Cortex of kidney (tissue), 1 donor: ENCODE measurements at places on chromosomes 11 and 22.

- DNase-seq: no peak
These were observed 3.8 kb downstream of the COA4 start for GRCh38 chr11:73872749-73873357.

GRCh38 chr22:50621356-50621880 lies 6.5 kb downstream of the ARSA start:
- no peak for DNase-seq

- no peak for DNase-seq
These were observed 81.4 kb upstream of the THY1 start for GRCh38 chr11:119504371-119504770.

DNA sequence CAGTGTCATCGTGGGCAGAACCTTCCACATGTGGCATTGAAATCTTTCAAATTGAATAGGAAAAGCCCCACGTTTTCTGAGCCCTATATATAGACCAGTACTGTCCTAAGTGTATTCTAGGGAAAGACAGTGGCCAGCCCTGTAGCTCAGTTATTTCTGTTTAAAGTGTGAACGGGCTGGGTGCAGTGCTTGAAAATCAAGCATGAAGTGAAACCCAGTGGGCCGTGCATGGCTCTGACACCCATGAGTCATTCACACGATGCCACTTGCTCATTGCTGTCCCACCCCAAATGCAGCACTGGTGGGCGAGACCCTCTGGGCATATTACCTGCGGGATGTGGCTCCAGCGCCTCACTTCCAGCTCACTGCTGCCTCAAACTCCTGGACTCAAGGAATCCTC lies 29.8 kb upstream of the CCDC188 start:
- DNase-seq: no peak

- no peak for DNase-seq
These were observed 15.8 kb upstream of the ETS1 start for GRCh38 chr11:128603003-128603696.

- DNase-seq: no peak
These were observed 10.1 kb upstream of the HTR3B start for GRCh38 chr11:113894421-113894996.

- no peak for DNase-seq
These were observed 43.1 kb upstream of the DEUP1 start for GRCh38 chr11:93287434-93287833.

DNA sequence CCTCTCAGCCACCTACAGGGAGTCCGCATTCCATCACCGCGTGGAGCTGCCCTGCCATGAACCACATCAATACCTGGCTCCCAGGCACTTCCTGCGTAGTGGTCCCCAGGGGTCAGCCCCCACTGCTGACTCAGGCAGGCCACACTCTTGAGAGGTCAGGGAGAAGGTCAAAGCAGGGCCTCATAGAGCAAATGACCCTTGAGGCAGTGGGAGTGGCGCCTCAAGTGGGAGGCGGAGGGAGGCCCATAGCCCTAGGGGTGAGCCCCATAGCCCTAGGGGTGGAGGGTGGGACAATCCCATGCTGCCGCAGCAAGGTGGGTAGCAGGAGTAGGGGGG lies 5.0 kb downstream of the PRDX5 start:
- no peak for DNase-seq

- no peak for DNase-seq
These were observed 355.5 kb downstream of the CADM1 start for GRCh38 chr11:115148691-115149090.
